CD8-positive, alpha-beta memory T cell (primary cell): ENCODE measurements at places on chromosomes 5 and 9. TPM values are rescaled to one million over a fixed set of nuclear protein-coding genes. Genes with fewer than 3 reads are reported as not detected.

The ANGPTL2 gene
- total RNA-seq, result not detected

The CCL27 gene
- 0.39 TPM for total RNA-seq

The PIP5K1B gene
- total RNA-seq, result 3.1 TPM

The C5orf58 gene
- not detected for total RNA-seq

The GPX3 gene
- total RNA-seq, result not detected

The CCDC180 gene
- total RNA-seq, result 3.2 TPM

- no peak for DNase-seq
Measured at GRCh38 chr5:97087138-97087537, 55.3 kb downstream of the LIX1 start.

DNA sequence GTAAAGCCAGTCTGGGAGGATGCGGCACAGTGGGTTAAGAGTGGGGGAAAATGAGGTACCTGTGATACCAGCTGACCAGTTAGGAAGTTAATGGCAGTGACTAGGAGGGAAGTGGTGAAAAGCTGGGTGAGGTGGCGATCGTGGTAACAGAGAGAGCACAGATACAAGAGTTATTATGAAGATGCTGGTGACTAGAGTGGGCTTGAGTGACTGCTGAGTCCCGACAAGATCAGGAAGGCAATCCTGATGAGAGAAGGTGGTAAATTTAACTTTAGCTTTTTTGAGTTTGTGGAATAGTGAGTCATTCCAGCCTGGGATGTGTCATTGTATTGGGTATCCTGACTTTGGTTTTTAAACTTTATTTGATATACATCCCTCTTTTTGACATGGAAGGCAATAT, 38.8 kb downstream of the CMYA5 start:
- DNase-seq, result no peak

DNA sequence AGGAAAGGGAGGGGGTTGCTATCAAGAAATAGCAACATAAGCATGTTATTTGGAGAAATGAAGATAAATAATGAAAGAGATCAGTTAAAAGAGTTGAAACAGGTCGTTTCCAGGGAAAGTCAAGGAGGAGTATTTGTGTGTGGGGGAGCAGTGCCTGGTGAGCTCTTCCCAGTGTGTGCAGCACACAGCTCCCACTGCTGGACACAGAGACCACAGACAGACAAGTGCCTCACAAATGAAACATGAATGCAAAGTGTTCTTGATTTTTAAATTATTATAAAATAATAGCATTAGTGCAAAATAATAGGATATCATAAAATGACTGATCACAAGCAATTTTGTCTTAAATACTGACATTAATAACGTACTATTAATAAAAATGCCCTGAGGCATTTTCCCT, 40.8 kb downstream of the LIFR start:
- no peak for DNase-seq

DNA sequence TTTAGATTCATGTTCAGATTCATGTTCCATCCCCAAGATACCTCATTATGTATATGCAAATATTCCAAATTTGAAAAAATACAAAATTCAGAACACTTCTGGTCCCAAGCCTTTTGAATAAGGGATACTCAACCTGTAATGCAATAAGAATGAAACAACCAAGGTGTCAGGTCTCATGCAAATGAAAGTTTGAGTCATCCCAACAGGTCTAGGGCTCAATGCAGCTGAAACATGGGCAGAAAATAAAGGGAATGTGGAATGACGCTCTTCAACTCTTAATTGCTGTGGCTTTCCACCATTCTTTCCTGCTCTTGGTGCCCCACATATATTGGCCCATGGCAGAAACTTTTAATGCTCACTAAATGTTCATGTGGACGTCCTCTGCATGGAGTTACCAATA, 107.3 kb upstream of the DAPK1 start:
- no peak for DNase-seq

- DNase-seq, result no peak
Measured at GRCh38 chr9:81031422-81032029, 657.8 kb downstream of the TLE1 start.

DNA sequence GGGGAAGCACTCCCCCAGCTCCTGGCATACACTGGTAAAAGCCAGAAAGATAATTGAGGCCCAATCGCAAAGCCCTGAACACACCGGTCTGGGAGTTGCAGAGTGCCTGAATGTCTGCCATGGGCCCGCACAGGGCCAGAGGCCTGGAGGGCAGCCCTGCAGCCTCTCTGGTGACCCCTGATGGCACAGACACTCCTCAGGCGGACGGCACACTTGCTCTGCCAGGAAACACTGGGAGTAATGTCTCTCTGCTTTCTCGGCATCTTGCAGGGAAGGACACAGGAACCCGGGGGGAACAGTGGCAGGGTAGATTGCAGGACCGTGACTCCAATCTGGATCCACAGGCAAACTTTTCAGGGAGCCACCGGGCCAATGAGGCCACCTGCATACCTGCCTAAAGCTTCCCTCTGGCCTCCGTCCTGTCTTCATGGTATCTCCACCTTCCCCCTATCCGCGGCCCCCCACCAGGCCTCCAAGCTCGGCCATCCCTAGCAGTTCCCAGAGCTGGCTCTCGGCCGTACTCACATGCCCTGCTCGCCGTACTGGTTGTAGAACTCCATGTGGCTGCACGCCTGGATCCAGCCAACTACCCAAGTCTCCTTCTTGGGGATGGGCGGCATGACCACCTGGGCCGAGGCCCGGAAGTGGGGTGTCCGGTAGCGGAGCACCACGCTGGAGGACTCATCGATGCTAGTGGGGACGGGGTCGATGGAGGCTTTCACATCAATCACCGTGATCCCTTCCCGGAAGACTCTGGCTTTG, 797 bp downstream of the FAM78A start:
- no peak for DNase-seq

GRCh38 chr5:115424030-115424429, 120.5 kb downstream of the FEM1C start:
- DNase-seq, result no peak

- no peak for DNase-seq
Measured at GRCh38 chr5:180047667-180048066, 23.9 kb downstream of the RNF130 start.

DNA sequence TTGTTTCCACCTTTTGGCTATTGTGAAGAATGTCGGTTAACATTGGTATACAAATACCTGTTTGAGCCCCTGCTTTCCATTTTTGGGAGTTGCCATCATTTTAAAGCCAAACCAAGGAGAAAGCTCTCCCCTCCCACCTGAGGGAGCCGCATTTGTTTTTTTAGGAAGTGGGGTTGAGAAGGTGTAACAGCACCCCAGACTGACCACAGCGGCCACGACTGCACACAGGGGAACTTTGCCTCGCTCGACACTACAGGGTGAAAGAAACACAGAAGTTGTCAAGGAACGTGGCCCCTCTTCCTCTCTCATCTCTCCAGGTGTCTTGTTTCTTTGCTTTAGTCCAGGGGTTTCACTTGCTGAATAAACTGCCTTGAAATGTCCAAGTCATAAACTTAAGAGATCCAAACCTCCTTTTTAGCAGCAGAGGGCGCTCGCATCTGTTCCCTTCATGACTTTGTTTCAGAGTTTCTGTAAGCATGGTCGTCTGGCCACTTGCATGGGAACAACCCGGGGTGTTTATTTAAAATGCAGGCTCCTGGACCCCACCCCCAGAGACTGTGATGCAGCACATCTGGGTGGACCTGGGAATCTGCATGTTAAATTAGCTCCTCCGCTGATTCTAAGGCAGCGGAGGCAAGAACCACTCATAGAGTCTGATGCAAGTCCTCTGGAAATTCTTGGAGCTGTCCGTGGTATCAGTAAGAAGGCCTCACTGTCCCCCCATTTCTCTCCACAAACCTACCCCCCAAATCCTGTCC, 2.1 kb upstream of the TTLL11 start:
- peak; percentile 22 for DNase-seq

DNA sequence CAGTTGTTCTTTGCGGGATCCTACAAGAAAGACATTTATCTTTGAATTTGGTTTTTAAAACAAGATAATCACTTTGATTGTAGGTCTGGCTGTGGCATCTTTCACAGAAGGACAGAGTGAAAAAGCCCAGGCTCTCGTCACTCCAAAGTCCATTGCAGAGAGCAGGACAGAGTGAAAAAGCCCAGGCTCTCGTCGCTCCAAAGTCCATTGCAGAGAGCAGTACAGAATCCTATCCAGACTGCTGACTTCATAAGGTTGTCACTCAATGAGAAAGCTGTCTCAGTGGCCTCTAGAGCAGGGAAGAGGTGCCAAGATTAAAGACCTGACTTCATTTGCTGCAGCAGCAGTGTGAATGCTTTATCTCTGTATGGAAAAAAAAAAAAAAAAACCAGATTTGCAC, 16.3 kb upstream of the GPX8 start:
- no peak for DNase-seq

GRCh38 chr5:113034182-113034773, 57.7 kb downstream of the DCP2 start:
- no peak for DNase-seq

- DNase-seq, result no peak
Measured at GRCh38 chr5:86951761-86952160, 315.9 kb upstream of the RASA1 start.

GRCh38 chr5:38431242-38431853, 125.1 kb downstream of the LIFR start:
- DNase-seq, result no peak

DNA sequence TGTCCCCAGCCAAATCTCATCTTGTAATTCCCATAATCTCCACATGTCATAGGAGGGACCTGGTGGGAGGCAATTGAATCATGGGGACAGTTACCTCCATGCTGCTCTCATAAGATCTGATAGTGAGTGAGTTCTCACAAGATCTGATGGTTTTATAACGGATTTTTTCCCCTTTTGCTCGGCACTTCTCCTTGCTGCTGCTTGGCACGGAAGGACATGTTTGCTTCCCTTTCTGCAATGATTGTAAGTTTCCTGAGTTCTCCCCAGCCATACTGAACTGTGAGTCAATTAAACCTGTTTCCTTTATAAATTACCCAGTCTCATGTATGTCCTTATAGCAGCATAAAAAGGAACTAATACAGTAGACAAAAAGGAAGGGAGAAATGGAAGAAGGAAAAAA, 76.7 kb upstream of the CCNG1 start:
- no peak for DNase-seq

GRCh38 chr9:107177243-107177839, 105.7 kb upstream of the RAD23B start:
- no peak for DNase-seq
